ENCODE measurements at places on chromosomes 5 and 9.

GRCh38 chr5:18236386-18236785, 602.1 kb downstream of the TAF11L14 start:
- DNase-seq: no peak

- DNase-seq: no peak
Measured at GRCh38 chr5:174790906-174791305, 66.5 kb downstream of the MSX2 start.

DNA sequence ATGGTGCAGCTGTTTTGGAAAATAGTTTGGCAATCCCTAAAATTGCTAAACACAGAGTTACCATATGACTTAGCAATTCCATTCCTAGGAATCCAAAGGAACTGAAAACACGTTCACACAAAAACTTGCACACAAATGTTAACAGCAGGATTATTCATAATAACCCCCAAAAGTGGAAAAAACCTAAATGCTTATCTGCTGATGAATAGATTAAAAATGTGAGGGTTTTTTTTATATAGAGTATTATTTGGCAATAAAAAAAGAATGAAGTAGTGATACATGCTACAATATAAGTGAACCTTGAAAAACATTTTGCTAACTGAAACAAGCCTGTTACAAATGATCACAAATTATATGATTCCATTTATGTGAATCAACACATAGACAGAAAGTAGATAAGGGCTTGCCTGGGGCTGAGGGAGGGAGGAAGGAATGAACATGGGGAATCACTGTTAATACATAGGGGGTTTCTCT, 45.1 kb upstream of the TRIO start:
- DNase-seq: no peak

GRCh38 chr9:78187763-78188484, 48.0 kb upstream of the CEP78 start:
- peak; percentile 72 for DNase-seq

GRCh38 chr5:6466975-6467567, 18.4 kb downstream of the UBE2QL1 start:
- DNase-seq: no peak

- DNase-seq: no peak
Measured at GRCh38 chr9:131658377-131659129, 81.3 kb downstream of the RAPGEF1 start.

DNA sequence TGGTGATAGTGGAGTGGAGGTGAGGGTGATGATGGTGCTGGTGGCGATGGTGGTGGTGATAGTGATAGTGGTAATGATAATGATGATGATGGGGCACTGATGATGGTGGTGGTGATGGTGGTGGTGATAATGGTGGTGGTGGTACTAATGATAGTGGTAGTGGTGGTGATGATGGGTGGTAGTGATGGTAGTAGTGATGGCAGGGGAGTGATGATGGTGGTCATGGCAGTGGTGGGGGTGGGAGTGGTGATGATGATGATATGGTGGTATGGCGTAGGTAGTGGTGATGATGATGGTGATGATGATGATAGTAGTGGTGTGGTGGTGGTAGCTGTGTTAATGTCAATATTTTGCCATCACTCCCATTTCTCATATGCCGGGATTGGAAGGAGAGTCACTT, 44.5 kb upstream of the ORM1 start:
- DNase-seq: no peak

All from right cardiac atrium (tissue), 5 donors.